Ecto neural progenitor cell (in vitro differentiated cells): ENCODE measurements at places on chromosomes 1 and 21.

DNA sequence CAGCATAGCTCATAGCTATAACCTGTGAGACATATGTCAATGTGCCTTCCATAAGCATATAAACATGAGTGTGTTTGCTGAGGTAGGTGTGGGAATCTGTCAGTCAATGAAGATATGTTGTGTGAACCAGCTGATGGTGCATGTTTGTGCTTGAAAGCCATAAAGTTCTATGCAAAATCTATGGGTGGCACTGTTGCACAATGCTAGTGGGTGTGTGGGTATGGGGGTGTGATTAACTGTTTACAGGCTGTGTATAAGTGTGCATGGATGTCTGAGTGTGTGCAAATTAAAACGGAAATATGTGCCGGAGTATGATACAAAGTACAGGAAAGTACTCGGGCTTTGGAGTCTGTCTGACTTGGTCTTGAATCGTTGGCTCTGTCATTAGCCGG, 1.0 kb upstream of the ATP2B4 start:
- no peak for DNase-seq

DNA sequence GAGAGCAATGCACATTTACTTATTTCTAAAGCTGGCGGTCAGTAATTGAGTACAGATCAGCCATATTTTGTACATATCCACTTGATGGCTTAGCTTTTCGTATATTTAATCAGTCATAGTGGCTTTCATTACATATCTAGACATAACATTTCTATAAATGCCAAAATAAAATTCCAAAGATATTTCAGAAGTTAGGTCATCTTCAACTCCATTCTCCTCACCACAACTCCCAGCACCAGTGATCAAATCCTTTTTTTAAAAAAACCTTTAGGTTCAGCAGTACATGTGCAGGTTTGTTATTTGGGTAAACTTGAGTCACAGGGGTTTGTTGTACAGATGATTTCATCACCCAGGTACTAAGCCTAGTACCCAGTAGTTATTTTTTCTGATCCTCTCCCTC, 53.9 kb upstream of the GNG4 start:
- DNase-seq: no peak

DNA sequence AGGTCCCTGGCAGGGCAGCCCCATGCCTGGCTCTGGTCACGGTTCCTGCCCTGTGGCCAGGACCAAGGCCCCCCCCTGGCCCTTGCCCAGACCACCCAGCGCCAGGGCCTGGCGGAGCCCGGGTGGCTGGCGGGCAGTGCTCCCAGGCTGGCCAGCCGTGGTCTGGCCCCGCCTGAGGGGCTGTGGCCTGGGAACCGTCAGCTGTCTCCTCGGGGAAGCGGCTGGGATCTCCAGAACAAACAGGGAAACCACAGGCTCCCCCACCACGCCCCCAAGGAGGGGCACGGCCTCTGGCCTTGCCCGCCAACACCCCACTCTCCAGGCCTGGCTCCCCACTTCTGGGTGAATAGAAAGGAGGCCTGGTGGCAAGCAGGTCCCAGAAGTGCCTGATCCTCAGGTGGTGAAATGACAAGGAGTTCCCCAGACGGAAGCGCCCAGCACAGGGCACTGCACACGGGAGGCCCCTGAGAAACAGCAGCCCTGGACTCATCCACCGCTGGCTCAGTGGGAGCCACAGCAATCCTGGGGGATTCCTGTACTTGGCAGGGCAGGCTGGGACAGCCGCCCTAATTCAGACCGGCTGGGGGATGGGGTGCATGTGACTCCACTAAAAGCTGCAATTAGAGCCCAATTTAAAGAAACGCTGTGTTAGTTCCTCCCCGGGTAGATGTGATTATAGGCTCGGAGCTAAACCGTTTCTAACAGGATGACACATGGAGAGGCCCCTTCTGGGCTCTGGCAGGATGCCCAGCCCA, 78.9 kb downstream of the RAP1GAP start:
- DNase-seq: no peak

GRCh38 chr1:156860628-156861423, at the start of gene NTRK1:
Gene NTRK1 (plus strand): TSS chr1:156860865. CDS start chr1:156860935, 70 bp downstream.
- peak; percentile 71 for DNase-seq

GRCh38 chr1:29689372-29690030, 453.2 kb downstream of the PTPRU start:
- peak; percentile 43 for DNase-seq

DNA sequence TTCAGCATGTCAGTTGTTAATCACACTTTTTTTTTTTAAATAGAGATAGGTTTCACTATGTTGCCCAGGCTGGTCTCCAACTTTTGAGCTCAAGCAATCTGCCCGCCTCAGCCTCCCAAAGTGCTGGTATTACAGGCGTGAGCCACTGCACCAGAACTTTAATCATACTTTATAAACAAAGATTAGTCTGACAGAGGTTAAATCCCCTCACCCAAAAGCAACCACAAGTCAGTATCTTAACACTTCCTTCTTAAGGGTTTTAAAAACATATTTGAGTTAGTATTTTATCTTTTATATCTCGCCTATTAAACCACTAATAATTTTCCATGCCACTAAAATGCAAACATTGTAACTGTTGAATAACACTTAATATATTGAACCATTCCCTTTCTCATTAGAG, 70.2 kb downstream of the COP1 start:
- no peak for DNase-seq

DNA sequence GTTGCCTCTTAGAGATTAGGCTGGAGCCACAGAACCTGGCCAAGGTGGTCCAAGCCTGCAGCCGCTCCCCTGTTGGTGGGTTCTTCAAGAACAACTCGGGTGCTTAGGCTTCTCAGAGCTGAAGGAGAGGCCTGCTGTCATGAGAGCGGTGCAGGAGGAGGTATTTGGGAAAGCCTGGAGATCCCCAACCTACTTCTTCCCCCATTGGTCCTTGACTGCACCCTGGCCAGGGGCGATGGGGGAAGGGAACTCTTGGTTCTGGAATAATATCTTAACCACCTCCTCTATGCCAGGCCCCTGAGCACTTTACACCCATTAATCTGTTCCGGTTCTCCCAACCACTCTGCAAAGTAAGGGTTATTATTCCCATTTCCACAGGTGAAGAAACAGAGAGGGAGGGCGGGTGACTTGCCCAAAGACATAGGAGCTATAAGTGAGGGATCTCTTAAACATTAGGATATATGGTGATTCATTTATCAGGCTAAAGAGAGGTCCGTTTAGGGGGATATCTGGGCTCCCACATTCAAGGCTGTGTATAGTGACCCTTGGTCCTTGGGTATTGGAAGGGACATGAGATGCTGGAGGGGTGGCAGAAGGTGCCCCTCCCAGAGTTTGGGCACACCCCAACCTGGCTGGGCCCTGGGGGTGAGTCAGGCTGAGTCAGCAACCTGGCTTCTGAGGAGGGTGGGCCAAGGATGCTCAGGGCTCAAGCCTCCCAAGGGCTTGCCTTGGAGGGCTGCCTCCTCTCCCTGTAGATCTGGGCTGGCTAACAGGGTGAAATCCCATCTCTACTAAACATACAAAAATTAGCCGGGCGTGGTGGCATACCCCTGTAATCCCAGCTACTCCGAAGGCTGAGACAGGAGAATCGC, 5.2 kb downstream of the TRNP1 start:
- DNase-seq: no peak

GRCh38 chr1:178867670-178868069, 3.2 kb downstream of the ANGPTL1 start:
- no peak for DNase-seq

- DNase-seq: no peak
These were observed 843 bp upstream of the KRTAP19-7 start for GRCh38 chr21:30561957-30562356.

- DNase-seq: no peak
These were observed 7.6 kb upstream of the TIE1 start for GRCh38 chr1:43293176-43293575.

DNA sequence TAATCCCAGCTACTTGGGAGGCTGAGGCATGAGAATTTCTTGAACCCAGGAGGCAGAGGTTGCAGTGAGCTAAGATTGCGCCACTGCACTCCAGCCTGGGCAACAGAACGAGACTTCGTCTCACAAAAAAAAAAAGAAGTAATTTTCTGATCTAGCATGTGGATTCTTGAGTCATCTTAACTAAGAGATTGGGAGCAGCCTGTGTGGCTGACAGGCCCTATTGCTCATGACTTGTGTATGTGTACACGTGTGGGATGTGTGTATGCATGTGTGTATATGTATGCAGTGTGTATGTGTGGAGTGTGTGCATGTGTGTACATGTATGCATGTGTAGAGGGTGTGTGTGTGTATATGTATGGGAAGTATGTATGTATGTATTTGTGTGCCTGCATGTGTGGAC, 29.5 kb downstream of the DOP1B start:
- no peak for DNase-seq

- no peak for DNase-seq
These were observed 73.4 kb downstream of the CEP350 start for GRCh38 chr1:180027949-180028445.

GRCh38 chr1:26285366-26286063, 5.6 kb downstream of the SH3BGRL3 start:
- DNase-seq: peak; percentile 82

- no peak for DNase-seq
These were observed 25.9 kb downstream of the DYRK1A start for GRCh38 chr21:37392441-37392840.

GRCh38 chr1:203349773-203350524, 973 bp downstream of the FMOD start:
- DNase-seq: no peak

- DNase-seq: no peak
These were observed 118.1 kb upstream of the GADD45A start for GRCh38 chr1:67566803-67567377.

DNA sequence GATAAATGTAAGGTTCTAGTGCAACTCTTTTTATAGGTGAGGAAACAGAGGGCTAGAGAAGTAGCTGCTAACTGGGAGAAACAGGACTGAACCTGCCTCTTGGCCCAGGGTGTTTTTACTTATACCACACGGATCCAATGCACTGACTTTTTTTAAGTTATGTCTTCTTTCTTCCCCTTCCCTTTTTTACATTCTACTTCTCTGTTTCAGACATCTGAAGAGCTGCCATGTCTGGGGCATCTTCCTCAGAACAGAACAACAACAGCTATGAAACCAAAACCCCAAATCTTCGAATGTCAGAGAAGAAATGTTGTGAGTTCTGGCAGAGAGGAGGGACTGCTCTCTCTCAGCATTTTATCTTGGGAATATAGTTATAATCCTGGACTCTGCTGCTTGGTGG, 1.4 kb downstream of the PFKFB2 start:
- DNase-seq: no peak

DNA sequence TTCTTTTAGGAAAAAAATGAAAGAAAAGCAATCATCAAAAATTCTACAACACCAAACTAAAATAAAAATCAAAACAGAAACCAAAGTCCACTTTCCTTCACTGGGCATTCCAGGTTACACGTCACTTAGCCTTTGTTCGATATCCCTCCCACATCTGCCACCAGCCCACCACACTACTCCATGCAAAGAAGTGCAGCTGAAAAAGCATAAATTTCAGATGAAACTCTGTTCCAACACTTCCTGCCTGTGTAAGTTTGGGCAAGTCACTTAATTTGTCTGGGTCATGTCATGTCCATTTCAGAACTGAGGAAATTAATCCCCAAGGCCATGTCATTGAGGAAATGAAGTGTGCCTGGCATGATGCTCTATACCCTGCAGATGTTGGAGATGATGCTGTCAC, 354.3 kb upstream of the USP24 start:
- DNase-seq: no peak

DNA sequence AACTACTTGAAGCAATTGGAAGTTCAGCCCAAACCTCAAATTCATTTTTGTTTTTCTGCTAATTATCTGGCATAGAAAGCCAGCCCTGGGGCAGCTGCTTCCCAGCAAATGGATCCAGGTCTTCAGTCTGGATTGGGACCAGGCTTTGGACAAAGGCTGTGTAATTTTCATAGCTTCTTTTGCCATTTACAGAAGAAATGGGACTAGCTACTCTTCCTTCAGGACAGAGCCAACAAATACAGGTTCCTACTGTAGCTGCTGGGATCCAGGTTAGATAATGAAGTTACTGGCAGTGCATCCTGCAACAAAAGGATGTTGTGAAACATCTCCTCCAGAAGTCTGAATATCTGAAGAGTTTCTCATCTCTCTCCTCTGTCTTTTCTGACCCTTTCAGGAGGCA, 171.5 kb upstream of the CAMK1G start:
- no peak for DNase-seq

- no peak for DNase-seq
These were observed 19.0 kb downstream of the PARS2 start for GRCh38 chr1:54745274-54745673.

DNA sequence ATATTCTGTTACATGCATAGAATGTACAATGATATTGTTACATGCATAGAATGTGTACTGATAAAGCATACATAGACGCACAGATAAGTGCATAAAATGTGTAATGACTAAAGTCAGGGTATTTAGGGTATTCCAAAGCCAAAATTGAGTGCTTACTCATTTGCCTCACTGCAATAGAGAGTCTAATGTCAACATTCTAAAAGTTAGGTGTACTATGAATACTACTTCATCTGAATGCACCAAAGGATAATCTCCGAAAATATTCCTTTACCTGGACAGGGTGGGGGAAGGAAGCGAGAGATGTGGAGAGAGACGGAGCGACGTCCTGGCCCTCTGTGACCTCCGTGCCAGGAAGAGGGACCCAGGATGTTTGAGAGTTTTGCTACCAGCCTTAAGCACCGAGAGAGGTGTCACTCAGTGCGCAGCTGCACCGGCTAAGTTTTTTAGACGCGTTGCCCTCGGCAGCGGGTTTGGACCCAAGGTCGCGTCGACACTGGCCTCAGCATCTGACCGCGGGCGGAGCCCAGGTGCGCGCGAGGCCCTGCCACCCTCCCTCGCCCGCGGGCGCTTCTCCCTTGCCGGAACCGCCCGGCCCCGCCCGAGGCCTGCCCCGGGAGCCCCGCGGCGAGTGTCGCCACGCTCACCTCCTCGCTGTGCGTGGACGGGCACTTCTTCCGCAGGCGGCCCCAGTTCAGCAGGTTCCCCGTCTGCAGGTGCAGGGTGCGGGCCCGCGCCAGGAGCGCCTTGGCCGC, 660 bp downstream of the GCLM start:
- no peak for DNase-seq

- DNase-seq: no peak
These were observed 18.0 kb downstream of the CD247 start for GRCh38 chr1:167500283-167500860.

DNA sequence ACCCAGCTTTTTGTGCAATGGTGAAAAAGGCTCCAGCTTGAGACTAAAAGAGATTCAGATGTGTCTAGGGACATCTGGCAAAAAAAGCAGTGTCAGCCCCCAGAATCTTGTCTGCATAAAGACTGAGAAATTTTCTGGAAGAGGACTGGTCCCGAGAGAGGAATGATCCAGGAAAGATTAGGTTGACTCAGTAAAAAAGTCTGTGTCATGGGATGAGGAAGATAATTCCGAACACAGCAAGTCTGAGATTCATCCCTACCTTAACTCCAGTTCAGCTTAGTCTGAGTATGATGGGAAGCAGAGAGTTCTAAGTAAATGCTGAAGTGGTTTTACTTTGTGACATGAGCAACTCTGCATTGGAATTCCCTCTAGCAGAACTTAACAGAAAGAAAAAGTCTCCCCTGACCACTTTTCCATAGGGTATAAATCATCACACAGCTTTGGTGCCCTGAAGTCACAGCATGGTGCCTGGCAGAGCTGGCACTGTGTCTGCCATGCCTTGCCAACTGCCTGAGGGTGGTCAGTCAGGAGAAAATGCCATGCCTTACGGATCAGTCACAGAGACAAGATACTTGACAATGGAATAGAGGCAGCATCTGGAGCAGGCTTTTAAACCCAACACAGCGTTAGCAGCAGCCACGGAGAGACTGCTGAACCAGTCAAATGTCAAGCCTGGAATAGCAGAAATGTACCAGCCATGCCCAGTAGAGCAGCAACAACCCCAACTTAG, 153.4 kb downstream of the ZC3H11B start:
- DNase-seq: no peak

GRCh38 chr1:1614954-1615255, 395 bp upstream of the MIB2 start:
- DNase-seq: no peak

GRCh38 chr1:101198842-101199636, 37.8 kb upstream of the S1PR1 start:
- no peak for DNase-seq
